ENCODE measurements at places on chromosomes 2 and 18. TPM values are rescaled to one million over a fixed set of nuclear protein-coding genes. Genes with fewer than 3 reads are reported as not detected.
A peak's percentile ranks its signal among the peaks of the same experiment; 100 is the strongest.

DNA sequence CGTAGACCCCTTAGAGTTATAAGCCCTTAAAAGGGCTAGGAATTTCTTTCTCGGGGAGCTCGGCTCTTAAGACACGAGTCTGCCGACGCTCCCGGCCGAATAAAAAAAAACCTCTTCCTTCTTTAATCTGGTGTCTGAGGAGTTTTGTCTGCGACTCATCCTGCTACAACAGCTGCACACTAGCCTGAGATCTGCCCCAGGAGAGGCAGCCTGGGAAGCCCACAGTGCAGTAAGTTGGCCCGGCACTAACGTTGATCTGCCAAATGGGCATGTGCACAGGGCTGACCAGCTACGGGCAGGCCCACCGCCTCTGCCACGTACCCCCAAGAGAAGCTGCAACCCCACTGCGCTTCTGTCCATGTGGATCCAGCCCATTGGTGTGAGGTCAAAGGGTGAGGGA is 8.4 kb upstream of the LIMS2 start:
- no peak for DNase-seq

- no peak for DNase-seq
Observed at GRCh38 chr2:96547203-96547641, 10.7 kb downstream of the ARID5A start.

- no peak for DNase-seq
Observed at GRCh38 chr2:237324405-237324831, 89.5 kb downstream of the COL6A3 start.

The RAMP1 gene
- 4.4 TPM for total RNA-seq

DNA sequence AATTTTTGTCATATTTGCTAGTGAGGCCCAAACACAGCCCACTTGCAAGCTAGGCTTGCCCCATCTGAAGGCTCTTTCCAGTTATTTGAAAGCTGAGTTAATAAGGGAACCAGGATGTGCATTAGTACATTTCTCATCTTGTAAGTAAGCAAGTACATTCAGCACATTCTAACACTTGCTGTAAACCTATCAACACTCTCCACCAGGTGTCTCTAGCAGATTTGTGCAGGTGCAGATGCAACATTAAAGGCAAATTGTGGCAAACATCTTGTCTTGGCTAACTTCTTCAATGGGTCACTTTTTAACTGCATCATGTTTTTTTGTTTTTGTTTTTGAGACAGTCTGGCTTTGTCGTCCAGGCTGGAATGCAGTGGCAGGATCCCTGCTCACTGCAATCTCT is 25.3 kb upstream of the MFSD6 start:
- DNase-seq: peak; percentile 42

The MAPK4 gene
- total RNA-seq: 6.0 TPM

- DNase-seq: no peak
Observed at GRCh38 chr2:188600536-188601210, 309.0 kb downstream of the GULP1 start.

- no peak for DNase-seq
Observed at GRCh38 chr2:172829229-172829628, 93.6 kb downstream of the RAPGEF4 start.

The NXPH2 gene
- not detected for total RNA-seq

DNA sequence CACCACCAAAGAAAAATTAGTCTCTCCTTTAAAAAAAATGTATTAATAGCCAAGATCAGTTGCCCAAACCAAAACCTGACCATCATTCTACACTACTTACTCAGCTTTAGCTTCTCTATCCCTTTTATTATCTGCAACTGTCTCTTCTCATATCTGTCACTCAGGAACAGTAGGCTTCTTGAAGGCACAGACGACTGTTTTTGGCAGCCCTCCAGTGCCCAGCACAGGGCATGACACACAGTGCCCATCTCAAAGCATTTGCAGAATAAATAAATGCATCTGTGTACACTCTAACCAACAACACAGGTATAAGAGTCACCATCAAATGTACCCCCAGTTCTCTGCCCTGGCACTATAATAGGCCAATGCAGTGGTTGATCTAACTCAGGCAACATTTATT is 117.2 kb downstream of the UXS1 start:
- no peak for DNase-seq

DNA sequence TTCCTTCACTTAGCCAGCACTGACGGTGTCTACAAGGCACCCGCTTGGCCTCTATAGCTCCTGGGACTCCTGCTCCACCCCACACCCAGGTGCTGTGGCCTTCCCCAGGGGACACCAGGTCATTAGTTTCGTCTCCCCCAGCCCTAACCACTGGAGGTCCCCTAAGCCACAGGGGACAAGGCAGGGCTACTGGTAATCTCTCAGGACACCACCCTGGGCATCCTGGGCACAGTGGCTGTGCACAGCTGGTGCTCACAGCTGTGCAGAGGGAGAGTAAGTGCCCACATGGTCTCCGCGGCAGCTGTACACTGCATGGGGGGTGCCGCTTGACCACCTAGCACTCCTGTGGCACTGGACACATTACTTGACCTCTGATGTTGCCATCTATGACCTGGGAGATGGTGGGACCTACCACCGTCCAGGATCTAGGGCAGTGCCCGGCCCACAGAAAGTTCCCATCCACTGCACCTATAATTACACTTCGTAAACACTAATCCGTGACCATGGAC is 134.0 kb downstream of the HDAC4 start:
- DNase-seq: no peak

DNA sequence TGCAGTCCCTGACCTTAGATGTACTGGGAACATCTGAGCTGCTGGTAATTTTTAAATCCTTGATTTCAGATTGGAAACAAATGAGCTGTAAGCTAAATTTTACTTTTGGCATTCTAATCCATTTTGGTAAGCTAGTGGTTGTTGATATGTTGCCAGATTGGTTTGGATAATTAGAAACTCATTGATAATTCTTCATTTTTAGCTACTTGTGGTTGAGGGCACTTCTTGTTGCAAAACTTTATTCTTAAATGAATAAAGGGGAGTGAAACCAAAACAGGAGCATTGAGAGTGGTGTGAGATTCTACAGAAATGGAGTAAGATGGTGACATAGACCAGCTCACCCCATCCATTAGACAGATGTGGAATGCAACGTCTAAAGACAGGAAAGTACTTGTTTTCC is 64.5 kb downstream of the ITGB1BP1 start:
- no peak for DNase-seq

The CFAP221 gene
- total RNA-seq: 1.8 TPM

DNA sequence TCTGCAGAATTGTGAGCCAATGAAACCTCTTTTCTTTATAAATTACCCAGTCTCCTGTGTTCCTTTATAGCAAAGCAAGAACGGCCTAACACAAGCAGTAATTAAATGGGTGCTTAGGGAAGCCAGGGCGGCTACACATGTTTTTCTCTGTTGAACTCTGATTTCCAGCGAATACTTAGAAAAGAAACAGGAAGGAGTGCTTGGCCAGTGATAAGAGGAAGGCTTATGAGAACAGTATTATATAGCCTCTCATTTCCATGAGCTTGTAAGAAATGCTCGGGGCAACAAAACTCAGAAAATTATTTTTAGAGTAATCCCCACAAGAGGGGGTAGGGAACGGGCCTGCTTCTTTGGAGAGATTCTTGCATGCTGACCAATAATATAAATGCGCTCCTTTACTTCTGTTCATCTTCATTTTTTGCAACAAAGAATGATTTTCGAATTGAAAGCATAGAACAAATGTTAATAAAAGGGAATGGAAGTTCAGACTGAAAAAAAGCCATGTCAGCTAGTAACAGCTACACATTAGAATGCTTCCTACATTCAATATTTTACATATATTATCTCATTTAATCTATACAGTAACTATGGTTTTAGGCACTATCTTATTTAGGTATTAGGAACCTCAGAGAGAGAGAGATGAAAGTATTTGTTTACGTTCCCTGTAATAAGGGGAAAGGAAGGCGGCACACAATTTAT is 49.7 kb upstream of the CCDC85A start:
- DNase-seq: no peak

The ARHGEF4 gene
- total RNA-seq: 9.3 TPM

- no peak for DNase-seq
Observed at GRCh38 chr18:30988440-30988839, 54.1 kb downstream of the DSC3 start.

DNA sequence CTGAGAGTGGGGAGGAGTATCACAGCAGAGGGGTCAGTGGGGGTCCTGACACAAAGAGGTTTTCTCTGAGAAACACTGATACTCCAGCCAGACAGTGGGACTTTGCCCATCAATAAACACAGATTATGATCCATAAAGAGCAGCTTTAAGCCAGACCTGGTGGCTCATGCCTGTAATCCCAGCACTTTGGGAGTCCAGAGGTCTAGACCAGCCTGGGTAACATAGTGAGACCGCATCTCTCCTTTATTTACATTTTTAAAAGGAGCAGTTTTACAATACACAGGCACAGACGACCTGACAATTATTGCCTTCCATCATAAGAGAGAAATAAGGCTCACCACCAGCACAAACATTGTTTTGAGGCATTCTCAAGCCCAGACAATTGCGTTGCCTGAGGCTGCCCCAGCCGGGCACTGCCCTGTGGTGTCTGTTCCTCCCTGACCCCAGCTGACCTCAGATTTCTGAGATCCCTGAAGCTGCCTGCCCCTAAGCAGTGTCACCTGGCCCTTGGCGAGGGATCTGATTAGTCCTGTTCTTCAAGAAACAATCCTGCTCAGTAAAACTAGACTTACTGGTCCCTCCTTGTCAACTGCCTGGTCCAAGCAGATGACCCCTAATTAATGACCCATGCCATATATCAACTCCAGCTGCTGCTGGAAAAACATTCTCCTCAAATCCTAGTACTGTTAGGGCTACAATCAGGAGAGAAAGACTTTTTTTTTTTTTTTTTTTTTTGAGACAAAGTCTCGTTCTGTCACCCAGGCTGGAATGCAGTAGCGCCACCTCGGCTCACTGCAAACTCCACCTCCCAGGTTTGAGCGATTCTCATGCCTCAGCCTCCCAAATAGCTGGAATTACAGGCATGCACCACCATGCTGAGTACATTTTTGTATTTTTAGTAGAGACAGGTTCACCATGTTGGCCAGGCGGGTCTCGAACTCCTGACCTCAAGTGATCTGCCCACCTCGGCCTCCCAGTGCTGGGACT is 59.4 kb upstream of the SOS1 start:
- no peak for DNase-seq

The ARL4C gene
- 115 TPM for total RNA-seq

The GDF7 gene
- 0.04 TPM for total RNA-seq

- no peak for DNase-seq
Observed at GRCh38 chr2:46135958-46136357, 161.2 kb upstream of the EPAS1 start.

The TMEFF2 gene
- total RNA-seq: not detected

The SOCS6 gene
- 24.5 TPM for total RNA-seq

GRCh38 chr2:7084601-7085000 is 167.4 kb downstream of the RNF144A start:
- no peak for DNase-seq

GRCh38 chr2:26011990-26012856 is 21.7 kb upstream of the RAB10 start:
- no peak for DNase-seq

DNA sequence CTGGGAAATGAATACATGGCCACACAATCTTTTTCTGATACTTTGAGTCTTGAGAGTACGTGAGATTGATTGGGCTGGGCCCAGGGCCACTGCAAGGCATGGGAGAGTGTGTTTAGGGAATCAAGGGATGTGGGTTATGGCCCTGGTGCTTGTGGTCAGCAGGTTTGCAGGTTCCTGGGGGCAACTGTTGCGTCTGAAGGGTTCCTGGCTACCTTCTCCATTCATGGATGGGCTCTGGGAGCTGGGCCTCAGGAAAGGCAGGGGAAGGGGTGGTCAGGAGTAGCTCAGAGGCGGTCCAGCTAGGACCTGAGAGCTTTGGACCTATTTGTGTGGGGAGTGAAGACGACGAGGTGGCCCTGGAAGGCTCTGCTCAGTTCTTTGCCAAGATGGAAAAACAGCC is 8.4 kb upstream of the ZAP70 start:
- no peak for DNase-seq

- no peak for DNase-seq
Observed at GRCh38 chr2:49971453-49971852, 817.1 kb upstream of the FSHR start.

The CCBE1 gene
- 1.1 TPM for total RNA-seq

The FHOD3 gene
- 47.2 TPM for total RNA-seq

DNA sequence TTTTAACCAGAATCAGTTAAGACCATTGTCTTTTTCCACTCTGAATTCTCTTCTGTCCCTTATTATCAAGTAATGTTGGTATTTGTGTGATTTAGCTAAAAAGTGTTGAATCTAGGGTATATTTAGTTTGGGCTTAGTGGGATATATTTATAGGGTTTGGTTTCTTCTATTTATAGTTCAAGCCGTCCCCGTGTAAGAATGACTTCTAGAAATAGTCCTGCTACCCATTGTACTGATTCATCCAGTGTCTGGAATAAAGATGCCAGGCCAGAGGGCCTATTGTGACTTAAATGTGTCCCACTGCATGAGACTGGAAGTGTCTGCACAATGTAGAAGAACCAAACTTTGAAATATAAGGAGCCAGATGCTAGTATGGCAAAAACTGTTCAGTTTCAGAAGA is 364.8 kb downstream of the TNS1 start:
- no peak for DNase-seq

GRCh38 chr2:228839421-228839876 is 431.6 kb downstream of the PID1 start:
- DNase-seq: no peak

- DNase-seq: no peak
Observed at GRCh38 chr2:98839292-98839691, 96.7 kb downstream of the CRACDL start.

- no peak for DNase-seq
Observed at GRCh38 chr2:69796174-69796573, 33.3 kb upstream of the GMCL1 start.

DNA sequence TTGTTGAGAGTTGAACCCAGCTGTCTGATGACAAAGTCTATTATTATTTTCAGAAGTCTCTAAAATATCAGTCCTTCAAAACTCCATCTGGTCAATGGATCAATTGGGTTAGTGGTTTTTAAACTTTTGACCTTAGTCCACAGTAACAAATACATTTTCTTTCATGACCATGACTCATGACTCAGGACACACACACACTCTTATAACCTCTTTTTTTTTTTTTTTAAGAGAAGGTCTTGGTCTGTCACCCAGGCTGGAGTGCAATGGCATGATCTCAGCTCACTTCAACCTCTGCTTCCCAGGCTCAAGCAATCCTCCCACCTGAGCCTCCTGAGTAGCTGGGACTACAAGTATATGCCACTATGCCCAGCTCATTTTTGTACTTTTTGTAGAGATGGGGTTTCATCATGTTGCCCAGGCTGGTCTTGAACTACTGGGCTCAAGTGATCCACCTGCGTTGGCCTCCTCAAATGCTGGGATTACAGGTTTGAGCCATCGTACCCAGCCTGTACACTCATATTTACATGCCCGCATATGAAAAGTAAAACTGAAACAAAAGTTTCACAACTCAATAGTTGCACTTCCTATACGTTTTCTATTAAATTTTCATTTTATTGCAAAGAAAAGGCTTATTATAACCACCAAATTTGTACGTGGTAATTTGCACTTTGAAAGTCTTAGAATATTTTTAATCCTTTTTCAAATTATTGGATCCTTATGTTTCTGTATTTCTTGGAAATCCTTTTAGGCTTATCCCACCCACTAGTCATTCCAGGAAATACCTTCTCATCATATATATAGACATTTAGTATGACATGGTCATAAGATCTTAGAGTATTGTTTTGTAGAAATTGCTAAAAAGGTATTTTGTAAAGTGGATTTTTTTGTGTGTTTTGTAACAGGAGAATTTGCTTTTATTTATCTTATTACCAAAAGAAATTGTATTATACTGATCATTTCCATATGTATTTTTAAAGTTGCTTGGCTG is 199.0 kb downstream of the LPIN1 start:
- DNase-seq: no peak

All from kidney epithelial cell (primary cell).